ENCODE measurements at places on chromosomes 3 and 15.

DNA sequence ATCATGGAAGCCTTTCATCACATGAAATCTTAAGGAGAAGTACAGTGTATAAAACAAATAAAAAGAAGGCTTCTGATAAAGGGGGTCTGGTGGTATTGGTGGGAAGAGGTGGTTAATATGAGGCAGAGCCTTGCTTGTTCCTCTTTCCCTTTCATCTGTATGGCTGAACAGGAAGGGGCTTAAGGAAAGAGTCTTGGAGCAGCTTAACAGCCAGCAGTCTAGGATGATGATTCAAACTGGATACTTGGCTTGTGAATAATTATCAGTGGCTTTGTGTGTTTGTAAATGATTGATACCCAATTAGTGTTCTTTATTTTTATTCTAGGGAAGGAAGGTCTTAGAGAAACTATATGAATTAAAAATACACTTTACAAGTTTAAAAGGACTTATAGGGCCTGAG lies 29.1 kb upstream of the TCAIM start:
- no peak for DNase-seq

DNA sequence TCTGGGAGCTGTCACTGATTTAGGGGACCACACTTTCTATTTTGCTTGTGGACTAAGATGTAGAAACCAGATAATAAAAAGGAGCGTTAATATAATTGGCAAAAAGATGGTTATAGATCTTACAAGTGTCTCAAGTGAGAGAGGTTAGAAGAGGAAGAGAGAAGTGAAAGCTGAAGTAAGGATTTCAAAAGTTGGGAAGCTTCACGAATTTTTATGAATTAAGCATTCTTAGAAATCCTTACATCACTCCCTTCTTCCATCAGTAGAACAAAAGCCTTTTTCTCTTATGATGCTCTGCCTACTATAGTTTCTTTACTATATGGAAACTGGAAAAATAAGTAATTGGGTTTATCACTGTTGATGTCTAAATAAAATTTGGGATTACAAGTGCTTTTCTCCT lies 146.5 kb downstream of the FNDC3B start:
- no peak for DNase-seq

- DNase-seq: peak; percentile 96
These were observed 77.1 kb downstream of the PDZRN3 start for GRCh38 chr3:73547427-73548248.

GRCh38 chr3:107710851-107711250 lies 188.1 kb downstream of the BBX start:
- no peak for DNase-seq

- no peak for DNase-seq
These were observed 618 bp upstream of the MON1A start for GRCh38 chr3:49930168-49930690.

- DNase-seq: no peak
These were observed at the start of gene CD200R1 for GRCh38 chr3:112974894-112975293. TSS of gene CD200R1 (minus strand) at chr3:112975103. CDS start at chr3:112974857, 246 bp downstream.

DNA sequence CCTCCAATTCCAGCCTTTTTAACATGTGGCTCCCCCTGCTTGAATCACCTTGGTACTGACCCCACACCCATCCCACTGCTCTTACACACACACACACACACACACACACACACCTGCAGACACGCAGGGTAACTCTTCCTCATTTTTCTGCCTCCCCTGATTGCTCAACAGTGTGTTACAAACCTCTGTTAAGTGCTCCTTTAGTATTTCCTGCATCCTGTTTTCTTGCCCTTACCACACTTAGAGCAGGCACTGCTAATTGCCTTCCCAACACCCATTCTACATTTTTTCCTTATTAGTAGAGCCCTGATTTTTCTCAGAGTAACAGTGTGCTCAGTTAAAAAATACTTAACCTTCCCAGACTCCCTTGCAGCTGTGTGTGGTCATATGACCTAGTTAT lies 184.0 kb downstream of the EBLN2 start:
- no peak for DNase-seq

DNA sequence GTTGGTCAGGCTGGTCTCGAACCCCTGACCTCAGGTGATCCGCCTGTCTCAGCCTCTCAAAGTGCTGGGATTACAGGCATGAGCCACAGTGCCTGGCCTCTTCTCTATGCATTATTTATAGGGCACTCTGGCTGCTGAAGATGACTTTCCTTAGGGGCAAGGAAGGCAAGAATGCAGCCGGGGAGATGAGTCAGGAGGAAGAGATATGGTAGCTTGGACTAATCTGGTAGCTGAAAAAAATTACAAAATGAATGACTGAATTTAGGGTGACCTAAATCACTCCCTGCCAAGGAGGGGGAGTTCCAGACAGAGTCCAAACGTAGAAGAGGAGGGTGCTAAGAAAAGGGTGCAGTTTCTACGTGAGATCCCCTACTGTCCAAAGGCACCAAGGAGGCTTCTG lies 14.2 kb downstream of the RHCG start:
- DNase-seq: no peak

GRCh38 chr3:85572426-85572825 lies 613.6 kb downstream of the CADM2 start:
- no peak for DNase-seq

DNA sequence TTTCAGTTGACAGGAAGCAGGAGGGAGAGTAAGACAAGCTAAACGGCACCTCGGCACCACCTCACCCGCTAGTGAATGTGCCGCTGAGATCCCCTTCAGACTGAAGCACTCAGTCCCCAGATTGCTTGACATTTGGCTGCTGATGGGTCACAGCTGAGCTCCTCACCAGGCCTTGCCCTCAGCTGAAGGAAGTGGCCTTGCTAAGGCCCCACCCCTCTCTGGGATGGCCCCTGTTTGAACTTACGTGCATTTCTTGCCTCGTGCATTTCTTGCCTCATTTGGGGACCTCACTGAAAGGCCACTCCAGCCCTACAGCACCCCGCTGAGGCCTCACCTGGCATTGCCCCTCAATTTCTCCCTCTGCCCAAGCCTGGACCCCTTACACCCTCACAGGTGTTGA lies 39.8 kb downstream of the EOGT start:
- DNase-seq: no peak

- no peak for DNase-seq
These were observed 195.8 kb downstream of the TBC1D5 start for GRCh38 chr3:17546500-17547255.

DNA sequence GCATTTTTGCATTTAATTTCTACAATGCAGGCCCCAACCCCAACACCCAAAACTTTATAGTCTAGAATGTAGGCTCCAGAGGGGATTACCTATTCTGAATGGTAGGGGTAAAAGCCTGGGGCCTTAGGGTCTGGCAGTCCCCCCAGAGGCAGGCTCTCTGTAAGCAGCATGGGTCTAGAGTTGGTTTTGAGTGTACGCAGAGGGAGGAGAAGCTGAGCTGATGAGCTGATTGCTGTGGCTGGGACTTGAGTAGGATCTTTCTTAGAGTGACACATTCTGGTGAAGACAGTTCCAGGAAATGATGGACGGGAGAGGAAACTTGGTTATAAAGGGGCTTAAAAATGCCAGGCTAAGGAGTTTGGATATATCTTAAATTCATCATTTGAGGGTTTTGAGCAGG lies 2.1 kb downstream of the LPP start:
- no peak for DNase-seq

DNA sequence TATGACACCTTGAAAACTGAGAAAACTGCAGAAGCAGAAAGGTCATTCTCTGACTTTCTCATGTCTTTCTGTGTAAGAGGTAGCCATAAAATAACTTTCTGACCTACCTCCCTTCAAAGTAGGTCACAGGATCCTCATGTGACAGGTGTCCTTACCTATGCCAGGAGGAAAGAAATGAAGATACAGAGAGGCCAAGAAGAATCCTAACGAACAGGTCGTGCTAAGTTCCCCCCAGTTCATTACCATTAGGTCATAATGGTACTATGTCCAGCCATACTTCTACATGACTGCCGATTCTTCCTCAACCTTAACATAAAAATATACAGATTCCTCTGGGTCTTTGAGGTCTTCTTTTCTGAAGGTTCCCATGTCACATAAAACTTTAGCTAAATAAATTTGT lies 118.6 kb downstream of the FOXB1 start:
- no peak for DNase-seq

DNA sequence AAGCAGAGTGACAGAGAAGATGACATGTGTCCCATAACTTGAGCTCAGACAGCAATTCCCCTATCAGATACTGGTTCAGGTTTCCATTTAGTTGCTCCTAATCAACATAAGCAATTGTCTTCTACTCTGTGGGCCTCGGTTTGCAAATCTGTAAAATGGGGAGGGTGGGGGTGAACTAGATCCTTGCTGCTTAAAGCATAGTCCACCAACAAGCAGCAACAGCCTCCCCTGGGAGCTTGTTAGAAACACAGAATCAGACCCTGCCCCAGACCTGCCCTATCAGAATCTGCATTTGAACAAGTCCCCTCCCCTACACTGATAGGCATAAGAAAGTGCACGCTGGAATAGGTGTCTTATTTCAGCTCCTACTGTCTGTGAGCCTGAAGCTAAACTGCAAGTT lies 87.8 kb downstream of the CEMIP start:
- no peak for DNase-seq

DNA sequence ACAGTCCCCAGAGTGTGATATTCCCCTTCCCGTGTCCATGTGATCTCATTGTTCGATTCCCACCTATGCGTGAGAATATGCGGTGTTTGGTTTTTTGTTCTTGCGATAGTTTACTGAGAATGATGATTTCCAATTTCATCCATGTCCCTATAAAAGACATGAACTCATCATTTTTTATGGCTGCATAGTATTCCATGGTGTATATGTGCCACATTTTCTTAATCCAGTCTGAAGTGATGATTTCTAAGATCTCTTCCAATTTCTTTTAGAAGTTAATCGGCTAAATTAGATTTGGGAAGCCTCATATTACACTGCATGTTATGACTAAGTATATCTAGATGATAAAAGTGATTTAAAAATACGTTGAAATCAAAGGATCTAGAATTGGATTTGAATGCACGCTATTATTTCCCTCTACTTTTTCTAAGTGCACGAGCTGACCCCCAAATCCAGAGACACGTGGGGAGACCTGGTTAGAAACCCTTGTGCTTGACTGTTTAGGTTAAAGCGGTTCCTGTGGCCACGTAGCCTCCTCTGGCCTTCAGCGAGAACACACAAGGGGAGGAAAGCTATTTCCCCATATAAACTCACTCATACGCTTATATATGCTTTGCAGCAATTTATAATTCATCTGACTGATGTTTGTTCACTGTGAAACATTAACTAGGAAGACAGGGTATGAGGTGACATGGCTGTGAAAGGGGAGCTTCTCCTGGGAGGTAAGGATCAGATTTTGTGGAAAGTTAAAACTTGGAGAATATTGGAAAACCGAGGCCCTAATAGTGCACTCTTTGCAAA lies 243.8 kb downstream of the PDZRN3 start:
- DNase-seq: no peak

DNA sequence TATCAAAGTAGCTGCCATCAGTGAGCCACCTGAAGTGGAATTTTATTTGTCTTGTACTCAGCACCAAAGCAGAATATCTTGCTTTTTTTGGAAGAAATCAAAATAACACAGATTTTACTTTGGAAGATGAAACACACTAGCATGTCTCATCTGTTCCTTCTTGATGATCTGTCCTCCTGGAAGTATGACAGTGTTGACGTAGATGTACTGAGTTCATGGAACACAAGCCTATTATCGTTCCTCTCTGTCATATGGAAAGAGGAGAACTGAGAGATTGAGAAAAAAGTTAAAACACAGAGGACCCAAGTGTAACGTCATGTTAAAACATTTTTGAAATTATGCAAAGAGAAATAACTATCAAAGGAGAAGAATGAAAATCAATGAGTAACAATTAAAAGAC lies 340.2 kb downstream of the ROBO2 start:
- no peak for DNase-seq

GRCh38 chr3:10274601-10275000 lies 18.1 kb downstream of the GHRL start:
- DNase-seq: no peak

DNA sequence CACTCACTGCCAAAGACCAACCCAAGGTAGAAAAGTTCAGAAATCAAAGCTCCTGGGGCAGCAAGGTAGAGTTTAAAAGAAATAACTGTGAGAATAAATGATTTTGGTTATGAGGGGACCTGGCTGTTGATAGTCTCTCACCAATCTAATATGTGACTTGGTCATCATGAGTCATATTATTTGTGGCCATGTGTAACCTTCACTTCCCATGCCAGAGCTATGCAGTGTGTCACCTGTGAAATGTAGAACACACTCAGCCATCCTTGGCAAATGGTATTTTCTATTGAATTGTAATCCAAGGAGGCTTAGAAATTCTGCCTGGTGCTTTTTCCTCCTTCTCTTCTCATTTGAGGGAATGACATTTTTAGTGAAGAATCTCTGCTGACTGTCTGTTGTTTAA lies 184.2 kb upstream of the STAC start:
- no peak for DNase-seq

DNA sequence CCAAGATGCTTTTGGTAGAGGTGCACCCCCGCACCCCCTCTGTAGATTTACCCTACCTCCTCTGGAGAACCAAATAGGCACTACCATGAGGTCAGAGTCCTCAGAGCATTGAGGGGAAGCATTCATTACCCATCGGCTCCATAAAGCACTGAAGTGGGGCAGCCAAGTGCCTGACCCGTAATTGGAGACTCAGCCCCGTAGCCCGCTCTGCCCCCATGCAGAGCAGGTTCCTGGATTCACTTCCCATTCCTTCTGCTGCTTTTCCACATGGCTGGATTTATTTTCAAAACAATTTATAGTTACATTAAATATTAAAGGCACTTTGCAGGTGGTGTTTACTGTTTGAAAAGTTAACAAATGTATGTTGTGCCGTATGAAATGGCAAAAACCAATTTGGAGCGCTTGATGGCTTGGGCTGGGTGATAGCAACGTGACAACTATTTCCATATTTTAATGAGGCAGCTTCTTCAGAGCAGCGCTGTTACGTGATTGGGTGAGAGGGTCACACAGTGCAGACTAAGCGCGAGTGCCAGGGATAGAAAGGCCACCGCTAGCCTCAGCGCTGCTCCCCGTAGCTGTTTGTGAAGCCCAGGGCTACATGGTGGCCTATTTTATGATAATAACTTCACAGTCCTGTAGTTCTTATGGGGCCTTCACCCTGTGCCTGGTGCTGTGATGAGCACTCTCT lies 373.8 kb upstream of the PROK2 start:
- DNase-seq: no peak

- no peak for DNase-seq
These were observed 603.5 kb downstream of the MECOM start for GRCh38 chr3:169060037-169060436.

GRCh38 chr3:186001842-186002241 lies 64.0 kb upstream of the TRA2B start:
- no peak for DNase-seq

DNA sequence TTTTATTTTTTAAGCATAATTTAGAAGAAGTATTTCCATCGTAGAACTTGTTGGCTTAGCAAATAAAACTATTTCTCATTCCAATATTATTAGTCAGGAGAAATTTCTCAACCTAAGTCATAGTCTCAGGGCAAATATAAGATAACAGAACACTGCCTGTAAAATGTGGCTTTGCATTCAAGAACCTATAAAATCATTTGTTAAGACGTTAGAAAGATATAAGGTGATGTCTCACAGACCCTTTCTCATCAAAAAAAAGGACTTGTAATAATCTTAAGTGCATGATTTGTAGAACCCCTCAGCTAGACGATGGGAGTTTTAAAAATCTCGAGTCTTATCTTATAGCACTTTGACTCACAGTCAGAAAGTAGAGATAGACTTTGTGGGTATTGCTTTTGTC lies 314.7 kb upstream of the CFAP20DC start:
- DNase-seq: peak; percentile 46

Data from AG09309 (cell line).